ENCODE measurements at places on chromosomes 12 and 14.

DNA sequence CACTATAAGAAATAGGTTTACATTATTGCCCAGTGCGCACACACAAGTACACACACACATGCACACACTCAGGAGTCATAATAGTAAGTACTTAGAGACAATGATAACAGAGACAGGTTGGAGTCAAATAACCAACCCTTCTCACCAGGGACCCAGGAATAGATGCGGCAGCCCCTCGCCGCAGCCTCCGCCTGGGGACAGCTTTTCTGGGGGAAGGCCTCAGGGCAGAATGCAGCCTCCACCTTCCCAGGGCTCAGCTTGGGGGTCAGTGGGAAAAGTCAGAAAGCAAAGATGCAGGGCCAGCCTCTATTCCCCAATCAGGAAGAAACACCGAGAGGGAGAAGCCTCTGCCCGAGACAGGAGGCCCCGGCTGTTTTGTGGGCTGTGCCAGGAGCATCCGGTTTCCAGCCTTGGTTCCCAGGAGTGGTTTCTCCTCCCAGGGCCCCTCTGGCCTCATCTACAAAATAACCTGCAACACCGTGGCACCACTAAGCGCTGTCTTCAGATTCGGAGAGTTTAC is 23.4 kb upstream of the EIF5 start:
- DNase-seq, result no peak

GRCh38 chr14:68761391-68761790 is 31.5 kb downstream of the ZFP36L1 start:
- DNase-seq, result no peak

DNA sequence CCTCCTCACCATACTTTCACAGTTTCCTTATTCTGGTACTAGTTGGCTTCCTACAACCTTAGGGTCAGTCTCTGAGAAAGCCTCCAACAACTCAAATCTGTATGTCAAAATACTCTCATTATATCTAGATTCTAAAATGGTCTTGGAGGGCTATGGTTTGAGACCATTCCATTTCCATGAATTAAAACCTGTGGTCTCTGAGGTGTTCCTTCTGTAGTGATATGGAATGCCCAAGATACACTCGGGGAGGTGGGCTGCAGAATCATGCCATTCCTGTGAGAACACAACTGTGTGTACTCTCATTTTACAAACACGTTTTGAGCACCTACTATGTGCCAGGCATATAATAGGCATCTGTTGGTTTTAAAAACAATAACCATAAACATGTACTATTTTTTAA is 74.0 kb downstream of the FERMT2 start:
- DNase-seq, result no peak

DNA sequence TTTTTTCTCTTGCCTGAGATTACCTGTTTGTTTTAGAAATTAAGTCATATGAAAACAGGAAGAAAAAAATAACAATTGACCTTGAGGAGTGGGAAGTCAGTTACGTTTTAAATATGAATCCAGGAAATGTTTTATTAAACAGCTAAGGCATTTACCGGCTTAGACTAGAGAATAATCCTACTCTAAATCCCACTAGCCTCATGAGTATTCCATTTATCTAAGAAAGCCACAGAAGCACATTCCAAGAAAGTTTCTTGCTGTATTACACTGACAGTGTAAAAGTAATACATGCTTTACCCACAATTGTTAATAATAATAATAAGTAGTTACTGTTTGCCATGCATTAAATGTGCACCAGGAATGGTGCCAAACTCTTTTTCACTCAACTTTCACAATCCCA is 90.9 kb downstream of the BMP4 start:
- no peak for DNase-seq

GRCh38 chr14:68512088-68512487 is 280.8 kb downstream of the ZFP36L1 start:
- DNase-seq, result no peak

DNA sequence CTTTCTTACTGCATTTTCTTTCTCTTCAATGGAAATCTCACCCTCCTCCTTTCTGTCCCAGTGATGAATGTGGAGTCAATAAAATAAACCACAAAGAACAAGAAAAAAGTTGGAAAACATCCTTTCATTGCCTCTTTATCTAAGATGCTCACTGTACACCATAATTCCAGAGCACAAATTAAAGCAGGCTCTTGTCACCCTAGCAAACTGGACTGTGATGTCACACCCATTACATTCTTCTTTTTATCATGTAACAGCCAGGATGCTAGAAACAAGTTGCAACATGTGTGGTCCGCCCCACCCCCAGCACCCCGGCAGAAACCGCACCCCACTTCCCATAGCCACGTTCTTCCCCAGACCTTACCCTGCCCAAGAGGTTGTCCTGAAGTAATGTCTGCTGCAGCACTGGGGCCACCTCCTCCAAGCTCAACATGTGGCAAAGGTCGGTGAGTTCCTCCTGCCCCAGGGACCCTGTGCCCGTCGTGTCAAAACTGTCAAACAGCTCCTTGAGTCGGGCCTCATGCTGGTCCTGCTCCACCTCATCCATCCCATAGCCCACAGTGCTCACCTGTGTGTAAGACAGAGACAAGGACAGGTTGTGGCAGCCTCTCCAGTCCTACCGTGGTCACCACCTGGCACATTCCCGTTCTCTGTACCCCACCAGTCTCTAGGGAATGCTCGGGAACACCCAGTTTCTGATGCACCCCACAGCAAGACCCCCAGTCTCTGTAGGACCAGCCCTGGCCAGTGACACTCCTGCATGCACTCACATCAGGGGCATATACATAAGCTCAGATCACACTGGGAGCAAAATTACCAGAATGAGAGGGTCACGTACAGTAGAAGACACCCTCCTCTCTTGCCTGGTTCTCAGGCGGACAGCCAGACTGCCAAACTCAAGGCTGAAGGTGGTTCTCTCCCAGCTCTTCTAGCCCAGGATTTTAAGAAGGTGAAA is 9.2 kb downstream of the NIN start:
- DNase-seq, result no peak

- DNase-seq, result no peak
These were observed 8.1 kb downstream of the GAPDH start for GRCh38 chr12:6542209-6543009.

- no peak for DNase-seq
These were observed 199.3 kb downstream of the ITPR2 start for GRCh38 chr12:26633591-26634210.

DNA sequence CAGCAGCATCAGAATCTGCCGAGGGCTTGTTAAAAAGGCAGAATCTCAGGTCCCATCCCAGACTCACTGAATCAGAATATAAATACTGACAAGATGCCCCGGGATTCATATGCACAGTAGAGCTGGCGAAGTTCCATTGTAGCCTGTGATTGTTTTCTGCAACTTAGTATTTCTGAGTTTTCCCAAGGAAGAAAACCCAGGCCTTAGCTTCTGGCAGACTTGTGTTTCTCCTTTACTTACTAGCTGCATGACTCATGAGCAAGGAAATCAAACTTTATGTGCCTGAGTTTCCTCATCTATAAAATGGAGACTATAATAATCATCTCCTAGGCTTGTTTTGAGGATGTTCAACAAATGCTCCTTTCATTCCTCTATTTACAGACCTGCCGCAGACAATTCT is 278.5 kb upstream of the PLEKHG7 start:
- DNase-seq, result no peak

Data from brain (organoid and tissue), 16 donors.